ENCODE measurements at places on chromosomes 7 and 10.

DNA sequence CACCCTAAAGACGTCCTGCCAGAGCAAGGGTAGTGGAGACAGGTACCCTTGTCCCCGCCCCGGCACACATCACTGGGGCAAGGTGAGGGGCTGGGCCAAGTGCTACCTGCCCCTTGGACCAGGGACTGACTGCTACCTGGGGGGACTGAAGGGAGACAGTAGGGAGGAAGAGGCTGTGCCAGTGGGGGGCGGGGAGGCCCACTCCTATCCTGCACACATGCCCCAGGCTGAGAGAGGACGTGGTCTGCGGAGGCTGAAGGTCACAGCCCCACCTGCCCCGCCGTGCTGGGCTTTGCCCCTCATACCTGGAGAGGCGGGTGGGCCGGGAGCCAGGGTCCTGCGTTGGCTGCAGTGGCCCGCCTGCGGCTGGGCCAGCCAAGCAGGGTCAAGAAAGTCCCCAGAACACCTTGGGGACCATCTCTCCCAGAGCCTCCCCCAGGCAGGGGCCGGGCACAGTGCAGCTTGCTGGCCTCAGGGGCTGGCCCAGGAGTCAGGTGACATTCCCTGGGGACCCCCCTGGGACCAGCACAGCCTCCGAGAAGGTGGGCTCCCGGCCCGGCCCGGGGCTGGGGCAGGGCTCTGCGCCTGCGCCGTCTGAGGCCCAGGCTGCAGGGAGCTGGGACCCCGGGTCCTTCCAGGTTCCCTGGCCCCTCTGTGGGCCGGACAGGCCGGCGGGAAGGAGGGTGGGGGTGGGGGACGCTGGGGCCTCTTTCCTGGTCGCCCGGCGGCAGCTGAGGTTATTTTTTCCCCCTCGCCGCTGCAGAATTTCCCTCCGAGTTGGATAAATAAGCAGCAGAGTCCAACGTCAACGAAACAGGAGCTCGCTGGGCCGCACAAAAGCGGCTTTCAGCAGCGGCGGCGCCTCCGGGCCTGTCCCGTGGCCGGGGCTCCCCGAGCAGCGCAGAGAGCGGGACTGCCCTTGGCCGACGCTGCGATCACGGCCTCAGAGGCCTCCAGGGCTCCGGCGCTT is 9.8 kb upstream of the FZD9 start:
- no peak for DNase-seq

GRCh38 chr7:27688056-27688455 is 25.4 kb upstream of the HIBADH start:
- DNase-seq = no peak

GRCh38 chr10:116170815-116171250 is 102.2 kb downstream of the GFRA1 start:
- no peak for DNase-seq

DNA sequence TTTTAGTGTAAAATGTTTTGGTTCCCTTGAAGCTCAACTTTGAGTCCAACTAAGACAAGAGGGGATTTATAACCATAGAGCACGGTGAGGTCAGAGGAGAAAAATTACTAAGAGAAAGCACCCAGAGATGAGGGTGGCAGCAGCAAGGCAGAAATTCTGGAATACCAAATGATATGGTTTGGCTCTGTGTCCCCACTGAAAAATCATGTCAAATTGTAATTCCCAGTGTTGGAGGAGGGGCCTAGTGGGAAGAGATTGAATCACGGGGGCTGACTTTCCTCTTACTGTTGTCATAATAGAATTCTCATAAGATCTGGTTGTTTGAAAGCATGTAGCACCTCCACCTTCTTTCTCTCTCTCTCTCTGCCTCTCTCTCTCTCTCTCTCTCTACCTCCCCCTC is 19.4 kb upstream of the AKR1C1 start:
- DNase-seq = no peak

GRCh38 chr7:122103064-122103463 is 41.0 kb downstream of the AASS start:
- DNase-seq = no peak

DNA sequence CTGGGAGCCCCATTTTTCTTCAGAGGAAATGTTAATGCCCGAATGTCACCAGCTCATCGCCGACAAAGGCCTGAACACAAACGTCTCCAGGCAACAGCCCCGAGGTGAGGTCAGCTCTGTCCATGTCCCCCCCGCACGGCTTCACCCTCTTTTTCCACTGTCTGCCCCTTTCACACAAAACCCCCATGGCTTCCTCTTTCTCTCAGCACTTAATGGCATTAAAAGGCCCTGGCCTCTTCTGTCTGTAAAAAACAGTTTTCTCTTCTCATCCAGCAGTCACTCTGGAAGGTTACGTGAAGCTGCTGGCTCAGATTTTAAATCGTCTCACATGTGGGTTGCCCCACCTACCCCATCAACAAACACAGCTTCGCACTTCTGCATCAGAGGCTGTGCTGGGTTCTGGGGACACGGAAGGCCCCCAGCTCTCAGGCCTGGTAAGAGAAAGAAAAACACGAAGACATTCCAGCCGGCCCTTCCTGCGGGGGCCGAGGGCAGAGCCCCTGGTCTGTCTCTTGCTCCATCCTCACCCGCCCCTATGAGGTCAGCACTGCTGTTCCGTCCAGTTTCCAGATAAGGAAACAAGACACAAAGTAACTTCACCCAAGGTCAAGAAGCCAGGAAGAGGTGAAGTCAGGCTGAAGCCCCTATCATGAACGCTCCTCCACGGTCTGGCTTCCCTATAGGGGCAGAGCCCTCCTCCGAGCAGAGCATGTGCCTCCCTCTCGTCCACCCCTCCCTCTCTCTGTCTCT is 91.1 kb upstream of the PDGFA start:
- no peak for DNase-seq

DNA sequence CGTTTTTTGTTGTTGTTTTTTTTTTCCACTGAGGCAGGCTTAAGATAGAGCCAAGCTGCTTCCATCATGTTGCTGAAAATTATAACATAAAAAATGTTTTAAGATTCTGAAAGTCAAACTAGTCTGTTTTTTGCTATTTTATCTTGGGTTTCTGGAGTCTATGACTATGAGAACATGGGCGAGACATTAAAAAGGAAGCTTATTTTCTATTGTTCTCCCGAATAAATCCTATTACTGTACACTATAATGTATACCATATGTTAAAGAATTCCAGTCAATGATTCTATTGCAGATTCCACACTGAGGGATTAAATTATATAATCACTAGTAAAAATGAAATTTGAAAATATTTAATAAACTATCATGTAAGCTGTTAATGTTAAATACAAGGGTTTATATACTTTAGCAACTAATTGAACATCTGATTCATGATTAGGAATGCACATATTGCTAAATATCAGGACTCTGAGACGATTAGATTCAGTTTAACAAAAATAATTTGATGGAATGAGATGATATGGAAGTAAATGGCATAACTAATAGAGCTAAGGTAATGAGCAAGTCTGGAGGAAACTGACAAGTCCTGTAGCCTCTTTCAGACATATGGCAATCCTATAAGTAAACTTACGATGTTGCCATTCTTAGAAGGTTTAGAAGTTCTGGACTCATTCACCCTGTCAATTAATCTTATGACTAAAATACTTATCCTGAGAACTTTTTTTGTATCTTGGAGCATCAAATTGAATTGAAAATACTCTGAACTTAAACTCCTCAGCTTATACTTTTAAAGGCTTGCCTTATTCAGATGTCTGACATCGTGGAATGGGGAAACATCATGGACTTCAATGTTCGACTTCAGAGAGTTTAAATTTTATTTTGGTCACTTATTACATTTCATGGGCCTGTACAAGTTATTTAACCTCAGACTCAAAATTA is 294.8 kb upstream of the DGKB start:
- no peak for DNase-seq

- no peak for DNase-seq
Measured at GRCh38 chr10:59361663-59362143, 646 bp downstream of the FAM13C start.

DNA sequence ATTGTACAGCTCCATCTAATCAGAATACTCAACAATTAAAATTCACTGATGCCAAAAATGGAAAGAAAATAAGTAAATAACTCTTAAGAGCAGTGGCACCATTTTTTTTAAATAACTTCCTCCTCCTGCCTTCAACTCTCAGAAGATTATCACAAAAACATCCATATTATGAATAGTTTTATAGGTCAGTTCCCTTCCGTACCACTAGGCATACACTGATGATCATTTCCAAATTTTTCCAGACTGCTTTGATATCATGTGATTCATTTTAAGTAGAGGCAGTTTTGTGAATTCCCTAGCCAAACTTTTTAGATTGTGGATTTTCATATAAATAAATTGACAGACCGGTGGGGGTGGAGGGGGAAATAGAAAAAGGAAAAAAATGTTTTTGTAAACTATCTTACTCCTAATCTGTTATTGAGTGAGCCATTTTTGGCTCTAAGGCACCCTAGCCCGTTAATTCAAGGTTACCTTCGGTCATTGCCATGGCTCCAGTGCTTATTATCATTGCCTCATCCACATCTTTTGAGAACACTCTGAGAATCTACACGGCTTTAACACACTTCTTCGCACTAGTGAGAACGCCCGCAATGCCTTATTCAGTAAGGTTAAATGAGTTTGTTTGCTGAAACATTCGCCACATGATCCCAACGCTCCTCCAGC is 1.0 kb downstream of the FAM107B start:
- no peak for DNase-seq

DNA sequence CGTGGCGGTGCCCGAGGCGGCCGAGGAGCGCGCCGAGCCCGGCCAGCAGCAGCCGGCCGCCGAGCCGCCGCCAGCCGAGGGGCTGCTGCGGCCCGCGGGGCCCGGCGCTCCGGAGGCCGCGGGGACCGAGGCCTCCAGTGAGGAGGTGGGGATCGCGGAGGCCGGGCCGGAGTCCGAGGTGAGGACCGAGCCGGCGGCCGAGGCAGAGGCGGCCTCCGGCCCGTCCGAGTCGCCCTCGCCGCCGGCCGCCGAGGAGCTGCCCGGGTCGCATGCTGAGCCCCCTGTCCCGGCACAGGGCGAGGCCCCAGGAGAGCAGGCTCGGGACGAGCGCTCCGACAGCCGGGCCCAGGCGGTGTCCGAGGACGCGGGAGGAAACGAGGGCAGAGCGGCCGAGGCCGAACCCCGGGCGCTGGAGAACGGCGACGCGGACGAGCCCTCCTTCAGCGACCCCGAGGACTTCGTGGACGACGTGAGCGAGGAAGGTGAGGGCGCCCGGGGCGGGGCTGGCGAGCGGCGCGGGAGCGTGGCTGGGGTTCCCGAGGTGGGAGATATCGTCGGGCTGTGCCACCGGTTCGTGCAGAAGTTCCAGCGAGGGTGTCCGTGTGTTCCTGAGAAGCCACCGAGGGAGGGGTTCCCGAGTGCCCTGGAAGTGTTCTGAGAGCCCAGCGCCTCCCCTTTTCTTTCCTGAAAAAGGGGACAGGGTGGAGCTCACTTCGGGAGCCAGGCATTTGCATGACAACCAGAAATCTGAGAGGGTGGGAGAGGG is 495 bp downstream of the EIF3B start:
- DNase-seq = peak; percentile 31

GRCh38 chr10:7887174-7887816 is 69.0 kb downstream of the TAF3 start:
- no peak for DNase-seq

DNA sequence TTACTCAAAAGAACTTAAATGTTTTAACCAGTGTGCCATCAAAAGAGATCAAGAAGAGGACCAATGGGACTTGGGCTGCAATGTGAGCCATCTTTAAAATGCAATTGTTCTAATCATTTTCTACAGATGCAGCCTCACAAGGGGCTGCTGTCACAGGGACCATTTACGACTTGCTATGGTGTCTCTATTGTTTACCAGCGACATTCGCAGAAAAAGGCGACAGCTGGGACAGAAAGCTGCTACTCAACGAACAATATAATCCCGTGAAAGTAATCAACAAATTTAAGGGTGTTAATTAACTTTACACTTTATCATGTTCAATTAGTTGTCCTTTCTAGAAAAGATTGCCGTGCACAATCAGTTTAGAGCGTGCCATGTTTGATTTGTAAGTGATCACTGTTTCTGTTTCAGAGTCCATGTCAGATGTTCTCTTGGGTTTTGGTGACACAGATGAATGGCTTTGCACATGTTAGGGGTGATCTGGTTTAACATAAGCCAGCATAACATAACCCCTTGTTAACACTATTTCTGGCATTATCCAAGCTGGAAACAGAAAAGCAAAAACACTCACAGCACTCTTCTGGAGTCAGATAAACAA is 110.8 kb downstream of the HIBADH start:
- DNase-seq = no peak

DNA sequence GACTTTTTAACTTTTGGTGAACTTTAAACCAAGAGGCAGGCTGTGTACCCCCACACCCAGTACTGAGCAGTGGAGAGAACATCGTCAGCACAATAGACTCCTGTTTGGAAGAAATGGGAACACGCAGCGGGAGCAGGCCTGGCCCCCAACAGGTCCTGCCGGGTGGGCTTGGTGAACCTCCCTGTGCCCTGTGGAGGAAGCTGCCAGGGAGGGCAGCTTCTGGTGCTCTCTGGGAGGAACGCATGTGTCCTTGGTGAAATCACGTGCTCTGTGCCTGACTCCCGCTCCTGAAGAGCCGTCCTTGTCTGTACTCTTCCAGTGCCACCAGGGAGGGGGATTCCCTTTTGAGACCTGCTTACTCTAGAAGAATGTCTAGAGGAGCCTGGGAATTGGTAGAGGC is 31.6 kb downstream of the CHAT start:
- no peak for DNase-seq

DNA sequence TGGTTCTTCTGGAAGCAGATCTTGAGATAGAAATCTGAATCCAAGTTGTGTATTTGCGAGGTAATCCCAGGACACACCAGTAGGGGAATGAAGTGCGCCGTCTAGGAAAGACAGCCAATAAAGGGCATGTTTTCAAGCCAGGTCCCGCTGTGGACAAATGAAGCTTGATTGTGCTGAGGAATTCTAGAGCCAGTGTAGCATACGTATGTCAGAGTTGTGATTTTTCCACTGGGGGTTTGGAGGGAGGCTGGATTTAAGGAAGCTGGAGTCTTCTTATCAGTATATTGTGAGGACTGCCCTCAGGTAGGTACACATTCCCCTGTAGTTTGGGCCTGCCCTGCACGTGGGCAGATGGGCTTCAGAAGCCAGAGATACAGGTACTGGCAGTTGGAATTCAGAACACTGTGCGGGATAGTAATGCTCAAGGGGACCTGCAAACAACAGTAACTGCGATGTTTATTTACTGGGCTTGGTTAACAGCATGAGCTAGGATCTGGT is 50.9 kb downstream of the GALNT11 start:
- DNase-seq = peak; percentile 22

- DNase-seq = no peak
Measured at GRCh38 chr7:149838992-149839408, 825 bp downstream of the ZNF862 start.

- no peak for DNase-seq
Measured at GRCh38 chr7:4077980-4078379, 604.1 kb upstream of the FOXK1 start.

Data from activated CD4-positive, alpha-beta memory T cell treated with anti-CD3 and anti-CD28 coated beads for 36 hours (primary cell).